ENCODE measurements at places on chromosomes 13 and 19.

DNA sequence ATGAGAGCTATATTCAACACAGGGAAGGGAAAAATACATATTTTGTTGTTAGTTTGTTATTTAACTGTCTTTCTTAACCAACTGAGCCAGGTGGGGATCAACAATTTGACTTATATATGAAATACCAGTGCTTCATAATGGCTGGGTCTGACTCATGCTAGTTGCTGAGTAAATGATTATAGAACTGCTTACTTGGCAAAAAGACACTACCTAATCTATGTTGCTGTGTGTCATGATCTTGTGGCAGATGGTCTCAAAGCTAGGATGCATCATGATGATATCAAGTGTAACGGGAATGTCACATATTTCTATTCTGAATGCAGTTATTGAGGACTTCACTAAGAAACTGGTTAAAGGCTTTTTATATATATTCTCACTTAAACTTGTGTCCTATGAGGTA, 727.4 kb upstream of the SLITRK1 start:
- no peak for DNase-seq

GRCh38 chr13:98824376-98825160, 72.1 kb upstream of the SLC15A1 start:
- DNase-seq: no peak

GRCh38 chr19:15291089-15291488, 41.2 kb downstream of the BRD4 start:
- no peak for DNase-seq

- DNase-seq: no peak
Observed at GRCh38 chr13:39822437-39822836, 167.0 kb downstream of the COG6 start.

DNA sequence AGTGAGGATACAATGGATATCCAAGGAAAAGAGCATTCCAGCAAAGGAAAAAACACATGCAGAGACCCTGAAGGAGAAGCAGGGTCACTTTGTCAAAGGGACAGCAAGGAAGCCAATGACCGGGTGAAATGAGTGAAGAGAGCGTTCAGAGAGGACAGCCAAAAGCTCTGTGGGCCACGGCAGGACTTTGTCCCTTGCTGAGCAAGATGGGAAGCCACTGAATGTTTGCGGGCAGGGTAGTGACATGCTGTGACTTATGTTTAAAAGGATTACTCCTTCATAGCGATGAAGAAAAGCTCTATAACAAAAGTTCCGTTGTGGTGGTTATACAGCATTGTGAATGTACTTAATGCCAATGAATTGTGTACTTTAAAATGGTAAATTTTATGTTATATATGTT, 16.5 kb downstream of the ZAR1L start:
- no peak for DNase-seq

- no peak for DNase-seq
Observed at GRCh38 chr13:73519396-73520116, 460.8 kb downstream of the KLF5 start.

DNA sequence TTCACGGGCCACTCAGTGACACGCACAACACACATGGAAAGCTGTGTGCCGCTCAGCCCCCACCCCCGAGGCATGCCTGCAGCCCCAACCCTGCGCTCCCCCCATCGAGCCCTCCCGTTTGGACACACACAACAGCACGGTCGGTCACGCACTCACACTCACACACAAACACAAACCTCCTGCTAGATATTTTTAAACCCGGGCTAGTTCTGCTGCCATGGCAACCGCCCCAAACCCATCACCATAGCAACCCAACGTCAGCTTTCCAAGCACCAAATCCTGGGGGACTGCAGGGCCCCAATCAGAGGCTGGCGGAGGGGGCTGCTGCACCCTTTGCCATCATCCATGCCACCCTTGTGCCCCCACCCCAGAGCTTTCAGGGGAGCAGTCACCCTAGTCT, 2.5 kb upstream of the NOVA2 start:
- no peak for DNase-seq

DNA sequence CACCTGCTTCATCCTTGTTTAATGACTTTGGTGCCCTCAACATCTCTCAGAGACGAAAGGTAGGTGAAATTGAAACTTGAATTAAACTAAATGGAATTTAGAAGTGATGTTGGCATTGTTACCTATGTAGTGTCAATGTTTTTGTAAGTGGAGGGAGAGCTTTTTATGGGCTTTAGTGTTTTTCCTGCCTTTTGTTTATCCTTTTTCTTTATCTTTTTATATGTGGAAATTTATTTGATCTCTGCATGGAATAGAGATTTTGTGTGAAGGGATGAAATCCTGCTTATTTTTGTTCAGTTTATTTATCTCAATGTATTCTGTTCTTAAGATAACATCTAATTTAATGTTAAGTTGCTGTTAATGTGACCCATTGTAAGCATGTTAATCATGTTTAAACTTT, 39.5 kb downstream of the PAN3 start:
- no peak for DNase-seq

DNA sequence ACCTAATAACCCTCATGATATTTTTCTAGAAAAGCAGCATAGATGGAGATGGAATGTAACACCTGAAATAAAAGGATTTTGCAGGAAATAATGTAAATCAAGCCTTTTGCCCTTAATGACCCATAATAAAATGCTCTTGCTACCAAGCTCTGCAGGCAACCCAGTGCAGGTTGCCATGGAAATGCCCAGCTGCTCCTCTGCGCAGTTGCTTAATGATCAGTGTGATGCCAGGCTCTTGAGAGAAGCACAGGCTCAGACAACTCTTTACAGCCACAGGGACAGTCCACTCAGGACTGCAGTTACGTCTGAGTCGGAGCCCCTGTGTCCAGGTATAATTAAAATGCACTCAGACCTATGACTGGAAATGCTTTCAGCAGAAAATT, 165.5 kb downstream of the LACC1 start:
- DNase-seq: peak; percentile 5

Measured in C1 segment of cervical spinal cord (tissue), 14 donors.